ENCODE measurements at places on chromosomes 1 and 21.

DNA sequence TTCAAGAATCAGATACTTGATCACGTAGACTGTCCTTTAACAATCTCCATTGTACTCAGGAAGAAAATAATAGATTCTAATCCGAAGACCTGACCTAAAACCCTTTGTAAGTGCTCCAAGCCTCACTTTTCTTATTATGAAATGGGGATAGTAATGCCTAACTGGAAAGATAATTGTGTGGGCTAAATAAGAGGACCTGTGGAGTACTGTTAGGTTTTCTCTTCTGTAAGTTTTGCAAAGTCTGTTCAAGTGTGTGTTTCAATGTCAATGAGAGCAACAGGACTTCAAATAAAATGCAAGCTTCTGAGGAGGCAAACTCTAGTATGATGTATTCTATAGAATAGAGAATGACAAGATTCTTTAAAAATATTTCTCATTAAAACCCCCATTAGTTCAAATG is 348.6 kb downstream of the USP25 start:
- DNase-seq, result no peak

- DNase-seq, result no peak
These were observed 79.7 kb upstream of the ARHGAP29 start for GRCh38 chr1:94316836-94317789.

DNA sequence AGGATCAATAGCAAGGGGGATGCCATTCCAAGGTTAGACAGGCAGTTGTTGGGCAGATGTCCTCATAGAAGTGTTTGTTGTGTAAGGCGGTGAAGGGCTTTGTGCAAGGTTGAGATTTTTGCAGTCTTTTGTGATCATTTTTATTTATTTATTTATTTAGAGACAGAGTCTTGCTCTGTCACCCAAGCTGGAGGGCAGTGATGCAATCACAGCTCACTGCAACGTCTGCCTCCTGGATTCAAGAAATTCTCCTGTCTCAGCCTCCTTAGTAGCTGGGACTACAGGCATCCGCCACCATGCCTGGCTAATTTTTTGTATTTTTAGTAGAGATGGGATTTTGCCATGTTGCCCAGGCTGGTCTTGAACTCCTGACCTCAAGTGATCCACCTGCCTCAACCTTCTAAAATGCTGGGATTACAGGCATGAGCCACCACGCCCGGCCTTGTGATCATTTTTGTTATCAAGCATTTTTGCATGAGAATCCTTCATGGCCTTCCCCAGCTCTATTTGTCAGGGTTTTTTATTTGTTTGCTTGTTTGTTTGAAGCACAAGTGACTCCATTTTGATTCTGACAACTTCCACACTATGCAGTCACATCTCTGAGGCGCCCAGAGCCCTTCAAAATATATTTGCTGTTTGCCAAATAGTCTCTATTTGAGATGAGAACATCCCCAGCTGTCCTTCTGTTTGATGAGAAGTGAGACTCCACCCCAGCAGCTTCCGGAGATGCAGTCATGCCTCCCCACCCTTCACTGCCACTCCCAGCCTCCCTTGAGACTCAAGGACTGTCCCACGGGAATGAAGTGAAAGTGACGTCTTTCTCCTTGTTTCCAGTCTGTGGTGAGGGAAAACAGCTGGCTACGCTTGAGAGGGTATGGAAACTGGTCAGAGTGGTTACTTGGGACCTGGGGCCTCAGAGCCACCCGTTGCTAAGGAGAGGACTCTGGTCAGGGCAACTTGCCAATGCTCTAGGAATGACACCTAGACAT is 38.0 kb downstream of the TMEM50B start:
- DNase-seq, result peak; percentile 69

DNA sequence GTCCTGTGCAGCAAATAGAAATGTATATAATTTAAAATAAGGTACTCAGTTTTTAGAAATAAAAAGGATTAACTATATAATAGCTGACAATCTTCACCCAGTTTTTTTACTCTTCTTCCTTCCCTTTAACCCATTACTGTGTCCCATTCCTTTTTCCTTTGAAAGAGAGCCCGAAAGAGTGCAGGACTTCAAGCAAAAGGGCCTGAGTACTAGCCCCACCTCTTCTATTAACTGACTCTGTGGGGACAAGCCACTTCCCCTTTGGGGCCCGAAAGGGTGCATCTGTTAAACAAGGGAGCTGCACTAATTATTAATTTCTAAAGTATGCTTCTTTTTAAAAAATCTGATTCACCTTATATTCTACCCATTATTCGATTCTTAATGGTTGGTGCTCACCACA is 3.3 kb downstream of the USP24 start:
- DNase-seq, result no peak

GRCh38 chr1:26829184-26829911 is 2.9 kb downstream of the ZDHHC18 start:
- DNase-seq, result no peak

- no peak for DNase-seq
These were observed 1.8 kb upstream of the FABP3 start for GRCh38 chr1:31374511-31375196.

GRCh38 chr1:198678901-198679329 is 40.1 kb downstream of the PTPRC start:
- peak; percentile 53 for DNase-seq

DNA sequence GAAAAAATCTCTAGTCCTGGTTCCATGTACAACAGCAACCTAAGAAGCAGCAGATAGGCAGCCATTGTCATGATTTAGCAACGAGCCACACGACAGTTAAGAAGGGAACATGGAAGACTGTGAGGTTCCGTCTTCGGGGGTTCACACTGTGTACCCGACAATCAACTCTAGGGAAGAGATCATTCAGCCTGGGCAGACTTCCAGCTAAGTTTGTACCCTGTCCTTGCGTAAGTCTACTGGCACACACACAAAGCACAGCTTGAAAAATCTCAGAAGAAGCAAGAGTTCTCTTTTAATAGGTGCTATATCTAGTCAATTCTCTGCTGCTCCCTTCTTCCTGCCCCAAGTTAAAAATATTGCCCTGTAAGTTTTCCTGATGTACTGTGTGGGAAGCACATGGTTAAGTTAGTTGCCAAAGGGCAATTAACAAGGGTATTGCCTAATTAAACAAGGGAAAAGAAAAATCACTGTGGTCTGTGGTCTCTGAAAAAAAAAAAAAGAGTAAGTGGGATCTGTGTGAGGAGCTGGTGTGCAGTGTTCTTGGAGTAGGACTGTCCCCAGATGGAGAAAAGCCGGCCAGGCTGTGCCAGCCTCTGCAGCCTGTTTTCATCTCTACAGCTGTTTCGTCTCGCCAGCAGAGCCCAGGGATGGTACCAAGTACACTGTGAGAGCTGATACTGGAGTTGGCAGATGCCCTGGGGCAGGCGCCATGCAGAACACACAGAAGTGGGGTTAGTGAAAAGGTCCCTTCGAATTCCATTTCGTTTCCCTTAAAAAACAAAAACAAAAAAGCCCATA is 6.4 kb upstream of the MYBPHL start:
- no peak for DNase-seq

DNA sequence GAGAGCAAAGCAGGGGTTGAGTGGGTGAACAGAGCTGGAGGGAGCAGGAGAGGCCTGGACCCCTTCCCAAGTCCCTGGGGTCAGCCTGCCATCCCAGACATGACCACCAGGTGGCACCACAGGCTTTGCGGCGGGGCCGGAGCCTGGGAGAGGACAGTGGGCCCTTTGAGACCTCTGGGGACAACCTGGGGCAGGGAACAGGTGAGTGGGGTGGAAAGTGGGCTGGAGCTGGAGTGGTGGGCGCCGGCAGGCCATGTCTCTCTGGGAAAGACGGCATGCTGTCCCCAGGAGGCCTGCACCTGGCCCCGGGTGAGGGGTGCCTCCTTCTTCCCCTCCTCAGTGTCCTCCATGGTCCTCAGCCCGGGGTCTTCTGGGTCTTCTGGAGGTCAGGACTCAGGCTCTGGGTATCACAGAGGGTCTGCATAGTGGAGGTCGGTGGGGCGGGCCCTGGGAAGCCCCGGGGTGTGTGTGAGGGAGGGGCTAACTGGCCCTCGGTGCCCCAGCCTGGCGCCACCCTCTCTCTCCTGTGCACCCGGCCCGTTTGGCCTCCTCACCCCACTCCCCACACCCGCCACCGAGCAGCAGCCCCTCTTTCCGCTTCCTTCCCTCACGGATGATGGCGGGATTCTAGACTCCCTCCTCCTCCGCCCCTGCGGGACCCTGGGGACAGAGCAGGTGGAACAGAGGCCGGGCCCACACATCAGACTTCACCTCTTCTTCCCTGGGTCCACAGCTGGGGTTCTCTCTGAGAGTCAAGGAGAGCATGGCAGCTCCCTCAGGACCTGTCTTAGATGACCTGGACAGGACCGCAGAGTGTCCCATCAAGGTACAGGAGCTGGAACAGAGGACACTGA is 28.5 kb upstream of the PKP1 start:
- peak; percentile 47 for DNase-seq

DNA sequence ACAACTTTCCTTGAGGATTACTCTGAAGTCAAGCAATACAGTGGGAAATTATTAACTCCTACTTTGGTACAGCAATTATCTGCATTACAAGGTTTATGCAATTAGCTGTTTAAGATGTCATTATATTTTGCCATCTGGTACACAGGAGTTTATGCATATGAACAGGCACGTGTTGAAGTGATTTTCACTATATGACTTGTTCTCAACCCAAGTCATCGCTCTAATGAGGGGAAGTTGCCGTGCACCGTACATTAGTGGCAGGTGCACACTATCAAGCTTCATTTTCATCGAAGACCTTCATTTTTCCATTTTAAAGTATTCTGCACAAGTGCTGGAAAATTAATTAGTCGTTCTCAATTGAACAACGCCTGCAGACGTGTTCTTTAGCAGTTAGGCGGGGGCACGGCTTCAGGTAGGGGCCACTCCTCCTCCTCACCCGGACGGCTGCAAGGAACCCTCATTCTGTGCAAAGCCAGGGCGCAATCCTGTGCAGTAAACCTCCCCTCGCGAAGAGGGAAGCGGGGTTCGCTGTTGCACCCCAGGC is 39.8 kb upstream of the NFIA start:
- DNase-seq, result no peak

DNA sequence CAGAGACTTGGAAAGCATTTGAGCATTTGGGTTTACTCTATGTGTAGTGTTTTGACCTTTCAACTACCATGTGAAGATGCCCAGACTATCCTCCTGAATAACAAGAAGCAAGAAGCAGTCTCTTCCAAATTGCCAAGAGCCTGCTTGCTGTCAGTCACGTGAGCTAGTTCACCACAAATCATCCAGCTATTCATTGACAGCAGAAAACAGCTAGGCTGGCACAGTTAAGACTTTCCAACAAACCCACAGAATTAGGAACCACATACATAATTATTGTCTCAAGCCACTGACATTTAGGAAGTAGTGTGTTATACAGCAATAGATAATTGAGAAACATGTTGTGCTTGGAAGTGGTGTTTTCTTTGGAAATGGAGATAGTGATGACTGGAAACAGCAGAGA is 1652.0 kb downstream of the NCAM2 start:
- DNase-seq, result no peak

DNA sequence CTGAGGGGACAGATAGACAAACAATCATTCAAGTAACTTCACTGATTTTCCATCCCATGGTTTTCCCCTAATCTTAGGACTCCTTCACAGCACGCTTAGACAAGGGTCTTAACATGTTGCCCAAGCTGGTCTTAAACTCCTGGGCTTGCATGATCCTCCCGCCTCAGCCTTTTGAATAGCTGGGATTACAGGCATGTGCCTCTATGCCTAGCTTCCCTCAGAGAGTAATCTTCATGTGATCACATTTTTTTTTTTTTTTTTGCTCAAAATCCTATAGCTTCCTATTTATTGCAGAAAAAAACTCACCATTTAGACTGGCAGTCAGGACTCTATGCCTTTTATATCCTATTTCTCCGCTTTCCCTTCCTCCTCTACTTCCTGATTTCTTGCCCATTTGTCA is 90.4 kb upstream of the DPH5 start:
- no peak for DNase-seq

- no peak for DNase-seq
These were observed 29.1 kb downstream of the TTC39A start for GRCh38 chr1:51301152-51301843.

DNA sequence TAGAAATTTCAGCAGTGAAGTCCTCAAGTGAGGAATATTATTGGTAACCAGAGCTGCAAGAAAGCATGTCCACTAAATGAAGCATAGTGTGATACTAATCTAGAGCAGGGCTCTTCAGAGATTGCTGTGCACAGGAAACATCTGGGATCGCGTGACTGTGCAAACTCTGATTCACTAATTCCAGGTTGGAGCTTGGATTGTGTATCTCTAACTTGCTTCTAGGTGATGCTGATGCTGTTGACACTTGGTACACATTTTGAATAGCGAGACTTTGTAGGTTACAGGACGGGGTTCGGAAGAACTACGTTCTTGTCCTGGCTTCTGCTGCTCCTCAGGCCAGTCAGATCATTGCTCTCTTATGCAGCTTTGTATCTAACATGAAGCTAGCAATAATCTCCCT is 66.5 kb downstream of the PRRX1 start:
- DNase-seq, result no peak

GRCh38 chr1:24369199-24369598 is 44.4 kb downstream of the STPG1 start:
- DNase-seq, result no peak

DNA sequence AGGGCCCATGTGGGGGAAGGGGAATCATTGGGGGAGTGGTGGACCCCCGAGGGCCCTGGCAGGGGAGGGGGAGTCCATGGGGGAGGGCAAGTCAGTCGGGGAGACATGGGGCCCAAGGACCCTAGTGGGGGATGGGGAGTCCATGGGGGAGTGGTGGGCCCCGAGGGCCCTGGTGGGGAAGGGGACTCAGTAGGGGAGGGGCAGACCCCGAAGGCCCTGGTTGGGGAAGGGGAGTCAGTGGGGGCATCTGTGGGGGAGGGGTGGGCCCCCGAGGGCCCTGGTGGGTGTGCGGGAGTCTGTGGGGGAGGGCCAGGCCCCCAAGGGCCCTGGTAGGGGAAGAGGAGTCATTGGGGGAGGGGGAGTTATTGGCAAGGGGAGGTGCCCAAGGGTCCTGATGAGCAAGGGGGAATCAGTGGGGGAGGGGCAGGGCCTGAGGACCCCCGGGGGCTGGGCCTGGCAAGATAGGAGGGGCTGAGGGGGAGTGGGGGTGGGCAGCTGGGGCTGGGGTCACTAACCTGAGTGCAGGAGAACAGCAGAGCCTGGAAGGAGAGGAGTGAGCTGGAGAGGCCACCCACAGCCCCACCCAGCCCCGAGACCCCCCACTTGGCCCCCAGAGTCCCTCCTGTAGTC is 2.1 kb downstream of the MXRA8 start:
- DNase-seq, result no peak

DNA sequence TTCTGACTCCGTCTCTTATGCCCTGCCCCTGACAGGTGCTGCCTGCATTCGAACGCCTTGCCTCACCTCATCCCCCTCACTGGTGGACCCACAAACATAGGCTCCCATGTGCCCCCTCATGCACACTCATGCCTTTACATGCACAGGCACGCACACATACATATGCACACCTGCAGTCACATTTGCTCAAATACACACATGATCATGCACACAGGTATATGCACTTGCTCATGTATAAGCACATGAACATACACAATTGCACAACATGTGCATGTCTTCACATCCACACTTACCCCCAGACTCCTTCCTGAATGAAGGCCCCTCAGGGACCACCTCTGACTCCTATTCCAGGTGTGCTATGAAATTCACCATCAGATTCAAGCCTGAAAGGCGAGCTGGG is 506.9 kb downstream of the PTPRU start:
- no peak for DNase-seq

GRCh38 chr1:59560807-59561450 is 253.8 kb upstream of the HOOK1 start:
- DNase-seq, result peak; percentile 27

- DNase-seq, result no peak
These were observed 16.0 kb upstream of the POU3F1 start for GRCh38 chr1:38062361-38063288.

Data from stimulated activated naive B cell treated with anti-CD40 and anti-IgM and Interleukin-4, amounts not matched to agents 10 μg/mL and 1 μg/mL and 100 μg/mL, for 72 hours (primary cell).